Occipital lobe (tissue), 3 donors: ENCODE measurements at places on chromosomes 6 and 20. TPM values are rescaled to one million over a fixed set of nuclear protein-coding genes. Genes with fewer than 3 reads are reported as not detected.

Gene FAM217B
- 34.8 TPM for total RNA-seq

Gene FOXA2
- total RNA-seq, result not detected

Gene PSORS1C2
- total RNA-seq, result not detected

Gene BTNL2
- not detected for total RNA-seq

Gene BEND6
- total RNA-seq, result 27.1 TPM

Gene UTRN
- 36.0 TPM for total RNA-seq

Gene VNN1
- not detected for total RNA-seq

Gene GNAS-AS1
- total RNA-seq, result 0.94 TPM

Gene VSTM2L
- total RNA-seq, result 39.6 TPM

Gene THBS2
- 15.8 TPM for total RNA-seq

Gene SLC17A9
- 0.16 TPM for total RNA-seq

Gene C6orf132
- total RNA-seq, result not detected

Gene TIAM2
- total RNA-seq, result 191 TPM

Gene VSX1
- not detected for total RNA-seq

Gene RIMS4
- total RNA-seq, result 77.5 TPM

GRCh38 chr6:5950361-5950785 is 56.4 kb downstream of the NRN1 start:
- DNase-seq, result no peak

DNA sequence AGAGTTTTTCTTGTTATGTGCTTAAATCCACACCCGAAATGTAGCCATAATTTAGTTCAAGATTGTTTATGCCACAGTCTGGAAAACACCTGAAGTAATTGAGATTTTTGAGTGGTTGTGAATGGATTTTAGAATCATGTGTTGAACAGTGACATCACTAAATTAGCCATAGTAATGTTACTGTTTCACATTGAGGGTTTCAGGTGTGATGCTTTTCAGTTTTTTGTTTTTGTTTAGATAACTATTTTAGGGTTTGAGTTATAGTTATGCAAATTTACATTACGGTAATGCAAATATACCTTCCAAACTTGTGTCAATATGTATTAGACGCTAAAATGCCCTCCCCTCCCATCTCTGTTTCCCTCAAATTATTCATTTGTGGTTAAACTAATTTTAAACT is 22.9 kb downstream of the QKI start:
- no peak for DNase-seq

DNA sequence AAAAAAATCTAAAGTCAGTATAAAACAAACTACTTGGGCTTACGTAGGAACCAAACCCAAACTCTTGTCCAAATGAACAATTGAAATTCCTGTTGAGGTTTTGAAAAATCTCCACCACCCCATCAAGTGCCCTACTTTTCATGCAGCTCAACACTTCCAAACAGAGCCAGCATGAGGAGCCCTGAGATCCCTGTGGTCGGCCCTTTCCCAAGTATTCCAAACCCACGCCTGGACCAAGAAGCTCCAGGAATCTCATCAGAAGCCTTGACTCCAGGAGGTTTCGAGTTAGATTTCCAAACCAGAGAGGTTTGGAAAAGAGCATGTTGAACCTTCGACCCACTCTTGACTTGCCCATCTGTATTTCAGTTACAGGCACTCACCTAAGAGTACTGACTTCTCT is 179.3 kb downstream of the MTFR2 start:
- DNase-seq, result no peak

DNA sequence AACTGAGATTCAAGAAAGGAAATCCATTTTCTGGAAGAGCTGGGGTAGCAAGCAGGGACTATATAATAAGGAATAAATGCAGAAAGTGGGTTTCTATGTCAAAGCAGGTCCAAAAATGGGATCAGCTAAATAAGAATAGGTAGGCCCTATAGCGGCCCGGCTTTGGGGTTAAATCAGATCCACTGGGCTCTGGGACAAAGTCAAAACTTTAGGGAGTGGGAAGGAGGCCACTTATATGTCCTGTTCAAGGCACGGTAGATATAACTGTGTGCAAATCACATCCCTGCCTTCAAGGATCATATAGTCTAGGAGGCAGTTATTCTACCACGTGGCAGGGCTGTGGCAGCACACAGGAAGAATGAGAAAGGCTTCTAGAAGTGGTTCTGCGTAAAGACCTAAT is 191.4 kb upstream of the CDYL start:
- no peak for DNase-seq

DNA sequence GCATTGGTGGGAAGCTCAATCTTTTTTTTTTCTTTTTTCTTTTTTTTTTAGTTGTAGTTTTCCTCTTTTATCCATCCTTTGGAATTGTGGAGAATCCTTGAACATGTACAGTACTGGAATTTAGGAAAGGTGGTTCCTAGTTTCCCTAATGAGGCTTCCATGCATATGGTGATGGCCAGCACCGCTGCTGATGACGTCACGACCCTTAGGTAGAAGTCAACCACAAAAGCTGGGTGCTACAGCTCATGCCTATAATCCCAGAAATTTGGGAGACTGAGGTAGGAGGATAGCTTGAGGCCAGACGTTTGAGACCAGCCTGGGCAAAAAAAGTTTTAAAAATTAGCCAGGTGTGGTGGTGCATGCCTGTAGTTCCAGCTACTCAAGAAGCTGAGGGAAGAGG is 79.3 kb upstream of the SOX4 start:
- DNase-seq, result no peak

GRCh38 chr6:13452346-13453117 is 34.9 kb downstream of the GFOD1 start:
- DNase-seq, result no peak

- DNase-seq, result peak; percentile 16
These were observed 187.6 kb upstream of the CST7 start for GRCh38 chr20:24761220-24762065.

- DNase-seq, result peak; percentile 52
These were observed 1.3 kb downstream of the HIVEP2 start for GRCh38 chr6:142943711-142944123.

DNA sequence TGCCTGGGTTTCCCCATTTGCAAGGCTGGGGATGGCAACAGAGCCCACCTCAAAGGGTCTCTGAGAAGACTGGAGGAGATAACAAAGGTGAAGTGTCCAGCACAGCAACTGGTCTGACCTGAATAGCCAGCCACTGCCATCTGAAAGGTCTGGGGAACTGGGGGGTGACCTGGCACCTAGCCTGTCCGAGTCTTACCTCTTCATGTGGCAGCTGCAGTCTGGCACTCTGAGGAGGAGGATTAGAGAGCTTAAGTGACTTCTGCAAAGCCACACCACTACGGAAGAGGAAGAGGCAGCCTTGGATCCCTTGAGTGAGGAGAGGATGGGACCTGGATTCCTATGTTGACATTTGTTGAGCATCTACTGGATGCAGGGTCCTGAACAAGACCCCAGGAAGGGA is 22.2 kb downstream of the C20orf203 start:
- no peak for DNase-seq

GRCh38 chr20:49727478-49727877 is 13.8 kb upstream of the B4GALT5 start:
- DNase-seq, result no peak

DNA sequence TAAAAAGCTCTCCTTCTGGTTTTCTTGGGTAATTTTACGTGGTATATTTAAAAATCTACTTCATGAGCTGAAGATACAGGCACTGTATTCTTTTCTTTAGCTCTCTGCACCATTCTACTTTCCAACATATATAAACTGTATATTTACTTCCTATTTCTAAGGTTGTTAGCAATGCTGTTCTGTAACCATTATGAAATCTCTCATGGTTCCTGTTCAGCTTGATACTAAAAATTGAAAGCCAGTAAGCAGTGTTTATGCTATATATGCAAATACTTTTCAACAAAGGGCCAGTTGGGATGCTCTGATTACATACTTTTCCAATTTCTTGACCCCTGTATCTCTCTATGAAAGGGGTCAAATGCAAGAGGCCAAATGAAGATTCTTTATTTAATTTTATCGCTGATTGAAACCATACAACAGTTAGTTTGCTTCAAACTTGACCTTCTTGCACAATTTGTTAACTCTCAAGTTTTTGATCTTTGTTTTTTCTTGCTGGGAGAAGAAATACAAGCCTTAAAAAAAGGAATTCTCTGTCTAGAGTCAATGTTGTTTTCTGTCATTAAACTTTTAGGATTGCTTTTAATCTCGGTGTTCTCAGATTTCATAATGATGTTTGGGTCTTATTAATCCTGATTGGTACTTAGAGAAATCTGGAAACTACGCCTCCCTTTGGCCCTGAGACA is 223.2 kb downstream of the PRL start:
- DNase-seq, result no peak

- no peak for DNase-seq
These were observed 211.4 kb upstream of the SMLR1 start for GRCh38 chr6:130615816-130616215.

GRCh38 chr6:161220346-161220745 is 53.5 kb downstream of the AGPAT4 start:
- no peak for DNase-seq

GRCh38 chr6:24249926-24250325 is 107.9 kb downstream of the DCDC2 start:
- DNase-seq, result no peak

DNA sequence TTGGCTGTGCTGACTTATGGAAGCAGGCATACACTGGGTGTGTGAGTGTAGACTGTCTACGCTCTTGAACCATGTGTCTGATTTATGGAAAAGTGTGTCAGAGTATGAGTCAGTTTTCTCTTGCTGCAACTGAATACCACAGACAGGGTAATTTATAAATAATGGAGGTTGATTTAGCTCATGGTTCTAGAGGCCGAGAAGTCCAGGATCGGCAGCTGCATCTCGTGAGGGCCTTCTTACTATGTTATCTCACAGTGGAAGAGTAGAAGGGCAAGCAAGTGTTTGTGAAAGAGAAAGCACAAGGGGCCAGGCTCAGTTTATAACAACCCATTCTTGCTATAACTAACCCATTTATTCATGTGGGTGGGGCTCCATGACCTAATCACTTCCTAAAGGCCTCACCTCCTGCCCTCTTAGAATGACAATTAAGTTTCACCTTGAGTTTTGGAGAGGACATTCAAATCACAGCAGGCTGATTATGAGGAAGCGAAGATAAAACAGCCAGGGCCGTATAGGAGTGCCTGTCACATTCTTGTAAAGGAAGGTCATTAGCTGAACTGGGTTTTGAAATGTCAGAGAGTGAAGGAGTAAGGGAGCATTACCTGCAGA is 6.7 kb downstream of the GPR31 start:
- no peak for DNase-seq

GRCh38 chr6:110980648-110981047 is 1.2 kb upstream of the RPF2 start:
- DNase-seq, result no peak

DNA sequence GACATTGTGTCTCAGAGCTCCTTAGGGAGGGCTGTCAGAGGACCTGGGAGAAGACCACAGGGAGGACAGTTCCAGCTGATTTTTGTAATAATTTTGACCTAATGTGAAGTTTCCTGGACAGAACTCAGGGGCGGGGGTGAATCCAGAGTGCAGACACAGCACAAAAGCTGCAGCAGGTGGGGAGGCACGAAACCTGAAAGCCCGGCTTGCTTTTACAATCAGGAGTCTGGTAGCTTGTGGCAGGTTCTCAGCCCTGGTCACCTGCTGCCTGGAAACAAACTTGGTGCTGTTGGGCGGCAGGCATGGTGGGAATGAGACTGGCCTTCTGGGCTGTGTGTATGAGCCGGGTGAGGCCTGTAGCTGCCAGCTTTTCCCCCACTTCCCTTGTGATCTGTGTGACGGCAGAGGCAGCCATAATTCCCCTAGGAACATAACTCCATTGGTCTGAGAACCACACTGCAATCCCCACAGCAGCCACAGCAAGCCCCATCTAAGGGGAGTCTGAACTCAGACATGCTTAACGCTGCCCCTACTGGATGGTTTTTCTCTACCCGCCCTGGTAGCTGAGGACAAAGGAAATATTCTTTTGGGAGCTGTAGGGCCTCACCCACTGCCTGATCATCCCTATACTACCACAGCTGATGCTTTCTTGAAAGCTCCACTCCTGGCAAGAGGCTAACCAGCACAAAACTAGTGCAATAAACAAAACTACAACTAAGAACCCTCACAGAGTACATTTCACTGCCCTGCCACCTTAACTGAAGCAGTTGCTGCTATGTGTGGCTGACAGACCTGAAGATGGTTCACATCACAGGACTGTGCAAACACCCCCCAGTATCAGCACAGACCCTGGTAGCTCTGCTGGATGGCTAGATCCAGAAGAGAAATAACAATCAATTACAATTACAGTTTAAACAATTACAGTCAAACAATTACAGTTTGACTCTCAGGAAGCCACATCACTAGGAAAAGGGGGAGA is 1055.1 kb upstream of the GJE1 start:
- DNase-seq, result no peak

- no peak for DNase-seq
These were observed 37.5 kb downstream of the FAM217A start for GRCh38 chr6:4041480-4041879.

DNA sequence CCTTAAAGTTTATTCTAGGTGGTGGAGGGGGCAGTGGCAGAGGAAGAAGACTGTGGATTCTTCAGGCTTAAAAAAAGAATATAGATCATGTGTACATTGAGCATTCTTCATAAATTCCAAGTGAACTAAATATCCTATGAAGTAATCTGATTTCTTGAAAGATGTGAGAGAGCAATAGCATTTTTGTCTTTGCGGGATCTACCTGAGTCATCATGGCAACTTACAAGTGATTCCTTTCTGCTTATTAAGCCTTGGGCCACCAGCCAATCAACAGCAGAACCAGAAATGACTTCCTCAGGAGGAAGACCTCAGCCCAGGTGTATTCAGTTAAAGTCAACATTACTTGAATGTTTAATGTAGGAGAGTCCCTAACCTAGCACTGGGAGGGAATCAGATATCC is 756.9 kb downstream of the TFAP2A start:
- no peak for DNase-seq

DNA sequence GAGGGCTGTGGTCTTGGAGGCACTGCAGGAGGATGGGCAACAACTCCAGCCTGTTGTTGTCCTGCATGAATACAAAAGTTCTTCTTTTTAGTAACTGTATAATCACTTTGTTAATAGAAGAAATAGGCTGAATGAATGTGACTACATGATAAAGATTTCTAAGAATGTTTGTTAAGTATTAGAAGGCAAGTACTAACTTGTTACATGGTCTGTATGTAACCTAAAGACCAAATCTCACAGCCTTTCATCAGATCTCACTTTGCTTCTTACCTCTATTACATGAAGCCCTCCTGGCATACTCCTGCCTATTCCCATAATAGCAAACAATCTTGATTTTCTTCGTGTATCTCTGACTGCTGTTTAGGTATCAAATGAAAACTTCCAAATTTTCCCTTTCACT is 73.4 kb downstream of the REPS1 start:
- no peak for DNase-seq

DNA sequence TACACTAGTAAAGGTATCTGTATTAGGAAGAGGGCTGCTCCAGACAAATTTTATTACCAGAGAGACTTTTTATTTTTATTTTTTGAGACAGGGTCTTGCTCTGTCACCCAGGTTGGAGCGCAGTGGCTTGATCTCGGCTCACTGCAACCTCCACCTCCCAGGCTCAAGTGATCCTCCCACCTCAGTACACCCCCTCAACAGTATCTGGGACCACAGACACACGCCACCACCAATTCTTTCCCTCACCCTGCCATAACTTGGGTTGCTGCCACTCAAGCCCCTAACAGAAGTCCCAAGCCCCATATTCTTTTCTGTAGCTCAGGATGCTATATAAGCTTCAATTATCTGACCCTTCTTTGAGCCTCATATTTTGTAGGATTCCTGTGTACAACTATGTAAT is 6.9 kb downstream of the BCL2L1 start:
- no peak for DNase-seq

- peak; percentile 81 for DNase-seq
These were observed at the start of gene RAB23 for GRCh38 chr6:57221936-57222742. TSS of gene RAB23 (minus strand) at chr6:57222307. CDS start at chr6:57210380, 11,927 bp downstream.

GRCh38 chr20:56809668-56810067 is 180.6 kb downstream of the TFAP2C start:
- no peak for DNase-seq

- DNase-seq, result peak; percentile 63
These were observed 63.9 kb downstream of the FARS2 start for GRCh38 chr6:5325173-5325572.
